AG04449 (cell line): ENCODE measurements at places on chromosomes 13 and 19.

- DNase-seq = no peak
Measured at GRCh38 chr13:45595965-45596364, 19.6 kb downstream of the ERICH6B start.

- DNase-seq = no peak
Measured at GRCh38 chr19:49809160-49809940, 3.7 kb downstream of the FUZ start.

DNA sequence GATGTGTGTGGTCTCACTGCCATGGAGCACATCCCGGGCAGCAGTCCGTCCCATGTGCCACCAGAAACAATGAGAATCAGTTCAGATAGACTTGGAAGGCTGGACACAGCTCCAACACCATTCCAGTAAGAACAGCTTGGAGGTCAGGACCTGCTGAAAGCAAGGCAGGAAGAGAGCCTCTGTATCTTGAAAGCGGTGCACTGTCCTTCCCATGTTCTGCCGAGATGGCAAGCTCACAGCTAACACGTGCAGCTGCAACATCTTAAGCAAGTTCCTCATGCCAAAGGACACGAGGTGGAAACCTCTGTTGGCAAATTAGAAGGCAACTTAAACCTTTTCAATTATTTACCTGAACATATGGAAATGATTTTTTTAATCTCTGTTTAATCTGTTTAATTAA, 175.4 kb downstream of the DLEU7 start:
- DNase-seq = no peak

- no peak for DNase-seq
Measured at GRCh38 chr19:58229255-58229639, 533 bp downstream of the ZNF544 start.

DNA sequence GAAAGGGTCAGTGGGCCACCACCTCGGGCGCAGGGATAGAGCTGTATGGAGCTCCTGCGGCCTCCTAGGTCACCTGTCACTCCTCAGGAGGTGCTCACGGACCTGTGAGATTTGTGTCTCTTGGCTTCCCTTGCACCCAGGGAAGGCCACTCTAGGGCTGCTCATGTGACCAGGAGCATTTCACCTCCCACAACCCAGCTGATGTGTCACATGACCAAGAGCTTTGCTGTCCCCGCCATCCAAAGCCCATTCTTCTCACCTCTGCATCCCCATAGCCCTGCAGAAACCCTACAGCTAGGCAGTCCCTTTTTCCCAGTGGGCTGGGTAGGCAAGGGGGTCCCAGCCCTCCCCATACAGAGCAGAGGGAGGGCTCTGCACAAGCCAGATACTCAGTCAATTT, 51.2 kb downstream of the TSHZ3 start:
- DNase-seq = no peak

DNA sequence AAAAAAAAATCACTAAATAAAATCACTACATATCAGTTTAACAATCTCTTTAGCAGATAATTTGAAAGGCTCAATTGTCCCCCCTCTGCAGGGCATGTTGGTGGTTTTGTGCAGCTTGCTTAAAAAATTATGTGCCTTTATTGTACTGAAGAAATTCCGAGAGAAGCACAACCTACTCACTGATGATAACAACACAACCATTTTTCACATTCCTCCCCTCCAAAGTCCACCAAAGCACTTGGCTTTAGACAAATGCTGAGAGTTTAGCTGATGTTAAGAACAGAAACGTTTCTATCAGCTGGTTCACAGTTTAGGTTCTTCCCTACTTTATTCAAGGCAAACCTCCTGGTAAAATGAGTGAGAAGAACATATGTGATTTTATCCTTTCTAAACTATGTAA, 923 bp downstream of the DOCK9 start:
- no peak for DNase-seq
